Hematopoietic multipotent progenitor cell treated with erythropoietin and hydrocortisone succinate and interleukin-3 and kit ligand, for 15 days (in vitro differentiated cells): ENCODE measurements at places on chromosomes 2 and 18.

DNA sequence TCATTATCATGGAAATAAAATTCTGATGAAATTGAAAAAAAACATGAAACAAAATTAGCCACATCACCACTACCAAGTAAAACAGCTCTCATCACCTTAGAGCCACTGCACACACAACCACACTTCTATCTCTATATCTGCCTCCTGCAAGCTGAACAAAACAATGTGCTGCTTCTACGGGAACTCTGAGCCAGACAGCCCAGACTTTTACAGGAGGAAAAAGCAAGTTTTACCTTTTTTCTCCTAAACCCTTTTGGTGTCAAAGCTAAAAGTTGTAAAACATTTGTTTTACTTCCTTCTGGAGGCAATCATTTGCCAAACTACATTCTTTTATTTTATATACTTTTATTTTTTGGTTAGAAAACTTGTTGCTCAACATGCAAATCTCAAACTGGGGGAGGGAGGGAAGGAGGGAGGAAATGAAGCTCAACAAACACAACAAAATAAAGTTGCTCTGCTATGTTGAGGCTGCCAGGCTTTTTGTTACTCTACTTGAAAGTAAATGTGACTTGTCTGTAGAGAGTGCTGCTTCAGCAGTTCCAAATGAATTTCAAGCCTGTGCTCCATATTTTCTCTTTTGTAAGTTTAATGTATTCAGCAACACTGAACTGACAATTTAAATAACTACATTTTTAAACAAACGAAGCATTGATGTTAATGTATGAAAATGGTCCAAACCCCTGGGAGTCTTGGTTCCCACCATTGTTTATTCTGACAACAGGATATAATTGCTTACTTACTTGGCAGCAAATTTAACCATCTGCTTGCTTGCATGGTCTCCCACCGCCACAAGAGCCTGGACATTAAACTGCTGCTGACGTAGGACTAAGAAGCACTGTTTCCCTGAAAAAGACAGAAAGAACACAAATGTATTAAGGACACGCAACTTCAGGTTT, 24.5 kb downstream of the DARS1 start:
- no peak for DNase-seq

DNA sequence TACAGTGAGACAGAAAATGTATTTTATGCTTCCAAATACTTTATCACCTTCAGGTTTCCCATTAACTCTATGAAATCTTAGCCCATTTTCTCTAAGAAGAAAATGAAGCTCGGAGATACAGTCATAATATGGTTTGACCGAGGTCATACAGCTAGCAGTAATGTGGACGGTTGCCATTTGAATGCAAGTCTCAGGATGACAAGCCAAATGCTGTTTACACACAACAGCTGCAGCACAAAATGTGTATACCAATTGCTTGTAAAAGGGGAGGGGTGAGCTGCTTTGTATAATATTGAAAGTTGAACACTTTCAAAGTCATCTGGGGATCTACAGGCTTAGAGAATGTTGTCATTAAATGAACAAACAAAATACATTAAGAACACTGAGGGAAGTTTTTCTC, 93.8 kb upstream of the FSIP2 start:
- DNase-seq = no peak

- DNase-seq = no peak
These were observed 23.7 kb downstream of the FAM178B start for GRCh38 chr2:96962567-96963203.

DNA sequence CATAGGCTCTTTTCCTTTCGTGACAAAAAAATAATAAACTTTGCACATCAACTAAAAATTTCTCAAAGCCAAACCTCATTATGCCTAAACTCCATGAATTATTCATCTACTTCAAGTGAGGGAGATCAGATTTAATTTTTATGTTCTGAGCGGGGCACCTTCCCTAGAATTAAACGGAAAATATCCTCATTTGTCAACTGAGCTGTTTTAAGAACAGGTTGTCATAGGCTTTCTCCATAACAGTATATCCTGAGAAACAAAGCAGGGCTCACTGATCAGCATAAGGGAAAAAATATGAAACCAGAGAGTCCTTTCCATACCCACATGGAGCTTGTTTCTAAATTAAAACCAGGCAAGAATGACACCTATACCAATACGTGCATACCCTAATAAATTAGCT, 131.5 kb upstream of the CHAC2 start:
- no peak for DNase-seq

DNA sequence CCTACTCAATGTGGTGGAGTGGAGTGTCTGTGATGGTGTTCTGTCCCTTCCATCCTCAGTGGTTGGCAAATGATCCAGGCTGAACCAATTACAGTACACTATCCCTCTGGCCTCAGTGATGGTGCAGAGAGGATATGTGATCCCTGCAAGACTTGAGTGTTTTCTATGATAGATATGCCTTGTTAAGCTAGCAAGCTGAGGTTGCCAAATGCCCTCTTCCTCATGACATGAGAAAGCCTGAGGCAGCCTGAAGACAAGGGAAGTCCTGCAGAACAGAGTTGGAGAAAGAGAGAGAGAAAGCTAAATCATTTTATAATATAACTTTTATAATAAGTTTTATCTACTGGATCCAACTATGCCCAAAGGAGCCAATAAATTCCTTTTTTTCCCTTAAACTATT, 41.6 kb upstream of the GORASP2 start:
- no peak for DNase-seq

DNA sequence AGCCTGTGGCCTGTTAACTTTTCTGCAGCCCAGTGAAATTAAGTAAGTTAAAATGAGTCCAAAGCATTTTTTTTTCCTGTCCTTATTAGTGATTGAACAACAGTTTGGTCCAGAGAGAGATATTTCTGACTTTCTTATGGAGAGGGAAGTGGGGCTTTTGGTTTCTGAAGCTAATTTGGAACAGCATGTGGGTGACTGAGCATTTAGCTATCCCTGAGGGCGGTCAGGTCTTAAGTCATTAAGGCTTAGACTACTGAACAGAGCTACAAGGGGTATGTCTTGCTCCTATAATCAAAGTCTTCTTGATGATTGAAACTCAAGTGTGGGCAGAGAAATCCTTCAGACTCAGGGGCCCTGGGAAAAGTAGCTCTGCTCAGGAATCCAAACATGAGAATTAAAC, 14.0 kb downstream of the ARHGAP25 start:
- no peak for DNase-seq

- DNase-seq = no peak
These were observed 113.2 kb downstream of the VAPA start for GRCh38 chr18:10027031-10027430.

DNA sequence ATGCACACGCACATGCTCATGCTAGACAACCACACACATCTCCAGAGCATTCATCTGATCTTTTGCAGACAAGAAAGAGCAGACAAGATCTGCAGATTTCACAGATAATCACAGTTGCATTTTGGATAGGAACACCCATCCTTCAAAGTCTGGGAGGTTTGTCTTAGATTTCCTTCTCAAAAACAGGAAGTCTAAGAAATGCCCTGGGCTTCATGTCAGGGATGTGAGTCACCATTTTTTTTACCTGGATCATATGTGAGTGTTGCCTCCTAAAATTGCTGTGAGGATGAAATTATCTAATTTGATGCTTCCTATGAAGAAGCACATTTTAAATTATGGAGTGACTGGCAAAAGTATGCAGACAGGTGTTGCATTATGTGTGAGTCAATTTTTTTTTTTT, 46.1 kb downstream of the SRD5A2 start:
- no peak for DNase-seq
